ENCODE measurements at places on chromosomes 2 and 18. TPM values are rescaled to one million over a fixed set of nuclear protein-coding genes. Genes with fewer than 3 reads are reported as not detected.

DNA sequence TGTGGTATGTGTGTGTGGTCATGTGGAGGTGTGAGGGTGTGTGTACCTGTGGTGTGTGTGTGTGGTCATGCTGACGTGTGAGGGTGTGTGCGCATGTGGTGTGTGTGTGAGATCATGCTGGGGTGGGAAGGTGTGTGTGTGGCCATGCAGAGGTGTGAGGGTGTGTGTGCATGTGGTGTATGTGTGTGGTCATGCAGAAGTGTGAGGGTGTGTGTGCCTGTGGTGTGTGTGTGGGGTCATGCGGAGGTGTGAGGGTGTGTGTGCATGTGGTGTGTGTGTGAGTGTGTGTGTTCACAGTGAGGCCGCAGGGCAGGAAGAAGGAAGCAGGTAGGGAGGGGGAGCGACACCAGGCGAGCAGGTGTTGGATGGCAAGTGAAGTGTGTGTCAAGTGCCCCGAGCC is 259.0 kb downstream of the LOXHD1 start:
- no peak for DNase-seq

- no peak for DNase-seq
These were observed 224.5 kb downstream of the UXS1 start for GRCh38 chr2:105969552-105969951.

DNA sequence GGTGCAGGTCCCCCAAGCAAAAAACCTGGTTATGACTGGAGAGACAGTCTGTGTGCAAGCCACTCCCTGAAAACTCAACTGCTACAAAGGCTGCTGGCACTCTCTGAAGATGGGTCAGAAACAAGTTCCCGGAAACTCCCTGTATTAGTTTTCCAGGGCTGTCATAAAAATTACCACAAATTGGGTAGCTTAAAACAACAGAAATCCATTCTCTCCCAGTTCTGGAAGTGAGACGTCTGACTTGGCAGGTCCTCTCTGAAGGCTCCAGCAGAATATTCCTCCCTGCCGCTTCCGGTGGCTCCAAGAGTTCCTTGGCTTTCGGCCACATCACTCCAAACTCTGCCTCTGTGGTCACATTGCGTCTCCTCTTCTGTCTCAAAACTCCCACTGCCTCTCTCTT is 30.1 kb upstream of the SERPINE2 start:
- DNase-seq, result no peak

HNMT gene
- 5.0 TPM for polyA plus RNA-seq

LYPD6 gene
- 5.8 TPM for polyA plus RNA-seq
